Activated T-cell treated with anti-CD3 and anti-CD28 coated beads for 48 hours (primary cell): ENCODE measurements at places on chromosomes 3 and 15.

DNA sequence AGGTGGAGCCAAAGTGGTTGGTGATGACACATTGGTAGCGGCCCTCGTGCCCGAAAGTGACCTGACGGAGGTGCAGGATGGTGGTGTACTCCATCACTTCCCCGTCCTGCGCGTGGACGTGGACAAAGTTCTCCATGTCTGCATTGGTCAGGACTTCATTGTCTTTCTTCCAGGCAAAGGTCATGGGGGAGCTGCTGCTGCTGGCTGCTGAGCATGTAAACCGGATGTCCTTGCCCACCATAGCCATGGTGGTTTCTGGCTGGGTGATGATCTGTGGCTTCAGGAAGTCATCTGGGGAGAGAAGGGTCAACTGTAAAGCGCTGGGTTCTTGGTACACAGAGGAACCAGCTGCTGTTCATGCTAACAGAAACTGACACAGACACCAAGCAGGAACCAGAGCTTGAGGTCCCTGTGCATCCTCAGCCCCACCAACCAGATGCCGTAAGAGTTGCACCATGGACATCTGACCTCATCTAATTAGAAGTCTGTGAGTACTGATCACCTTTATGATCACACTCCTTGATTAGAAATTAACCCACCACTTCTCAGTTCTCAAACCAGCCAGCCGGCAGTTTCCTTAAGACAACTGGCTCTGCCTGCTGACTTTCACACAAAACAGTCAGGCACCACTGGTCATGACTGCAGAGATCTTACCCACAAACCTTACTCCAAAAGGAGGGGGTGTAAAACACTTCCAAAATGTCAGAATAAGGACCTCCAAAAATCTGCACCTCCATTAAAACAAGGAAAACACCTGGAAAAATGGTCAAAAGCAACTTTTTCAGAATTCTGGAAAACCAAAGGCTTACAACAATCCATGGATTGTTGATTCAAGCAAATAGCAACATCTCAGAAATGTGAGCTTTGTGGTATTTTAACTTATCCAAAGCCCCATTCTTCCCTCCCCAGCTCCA lies 114.6 kb downstream of the LRIG1 start:
- no peak for DNase-seq

DNA sequence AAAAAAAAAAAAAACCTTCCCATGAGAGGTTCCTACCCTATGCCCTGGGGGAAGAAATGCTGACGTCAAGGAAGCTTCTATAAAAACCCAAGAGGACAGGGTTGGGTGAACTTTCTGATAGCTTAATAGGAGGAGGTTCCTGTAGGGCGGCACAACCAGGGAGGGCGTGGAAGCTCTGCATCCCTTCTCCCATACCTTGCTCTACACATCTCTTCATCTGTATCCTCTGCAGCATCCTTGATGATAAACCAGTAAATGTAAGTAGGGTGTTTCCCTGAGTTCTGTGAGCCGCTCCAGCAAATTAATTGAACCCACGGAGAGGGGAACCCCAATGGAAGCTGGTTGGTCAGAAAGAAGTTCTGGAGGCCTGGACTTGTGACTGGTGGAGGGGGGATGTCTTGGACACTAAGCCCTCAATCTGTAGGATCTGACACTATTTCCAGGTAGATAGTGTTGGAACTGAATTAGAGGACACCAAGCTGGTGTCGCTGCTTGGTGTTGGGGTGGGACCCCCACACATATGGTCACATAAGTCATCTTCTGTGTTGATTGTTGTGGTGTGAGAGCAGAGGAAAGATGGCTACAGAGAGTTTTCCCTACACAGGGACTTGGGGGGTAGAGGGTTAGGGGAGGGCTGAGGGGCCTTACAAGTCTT lies 91.5 kb downstream of the ST6GAL1 start:
- no peak for DNase-seq

GRCh38 chr3:125069968-125070745 lies 14.4 kb upstream of the HEG1 start:
- DNase-seq = no peak

- DNase-seq = no peak
Measured at GRCh38 chr3:73206030-73206429, 144.6 kb downstream of the EBLN2 start.

DNA sequence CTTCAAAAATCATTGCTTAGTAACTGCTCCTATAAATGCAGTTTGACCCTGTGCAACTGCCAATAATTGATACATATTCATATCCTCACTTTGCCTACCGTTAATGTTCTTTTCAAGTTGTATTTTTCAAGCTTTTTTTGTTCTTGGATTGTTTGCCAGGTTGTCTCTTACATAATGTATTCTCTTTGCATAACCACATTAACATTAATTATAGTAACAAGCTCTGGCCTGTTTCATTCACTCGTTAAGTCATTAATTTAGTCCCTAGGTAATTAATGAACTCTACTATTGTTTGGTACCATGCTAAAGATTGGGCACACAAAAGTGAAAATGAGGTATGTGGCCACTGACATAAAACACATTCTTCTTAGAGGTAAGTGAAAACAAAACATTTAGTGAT lies 1338.8 kb downstream of the NSUN3 start:
- DNase-seq = no peak

DNA sequence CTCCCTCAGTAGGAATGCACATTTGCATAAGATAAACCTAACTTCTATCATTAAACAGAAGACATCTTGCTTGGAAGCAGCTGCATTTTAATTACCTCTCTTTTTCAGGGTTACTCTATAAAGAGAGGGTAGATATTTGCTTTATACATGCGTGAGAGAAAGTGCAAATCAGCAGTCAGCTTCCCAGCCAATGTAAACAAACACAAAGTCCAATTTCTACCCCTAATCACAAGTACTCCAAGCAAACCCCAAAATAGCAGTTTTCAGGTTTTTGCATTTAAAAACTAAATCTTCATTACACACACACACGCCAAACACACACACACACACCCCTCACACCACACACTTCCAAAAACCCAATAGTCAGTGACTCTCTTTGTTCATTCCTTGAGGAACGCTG lies 303.9 kb upstream of the ALCAM start:
- DNase-seq = no peak

DNA sequence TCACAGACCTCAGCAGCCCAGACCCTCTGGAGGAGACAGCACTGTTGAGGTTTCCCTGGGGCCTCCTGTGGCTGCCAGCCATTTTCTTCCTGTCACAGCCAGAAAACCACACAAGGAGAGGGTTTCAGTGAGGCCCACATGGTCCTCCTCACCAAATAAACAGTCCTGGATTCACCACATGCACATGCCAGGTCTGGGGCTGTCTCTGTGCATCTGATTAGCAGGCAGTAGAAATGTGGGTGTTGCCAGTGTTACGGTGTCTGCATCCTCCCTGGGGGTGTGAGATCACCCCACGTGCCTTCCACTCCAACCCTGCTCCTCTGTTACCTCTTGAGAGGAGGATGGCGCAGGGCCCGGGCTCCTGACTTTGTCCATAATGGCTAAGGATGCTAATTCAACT lies 140.4 kb downstream of the CHDH start:
- DNase-seq = no peak

GRCh38 chr15:39828374-39828931 lies 45.8 kb upstream of the FSIP1 start:
- DNase-seq = no peak

GRCh38 chr15:76185716-76186115 lies 125.6 kb downstream of the ETFA start:
- no peak for DNase-seq

DNA sequence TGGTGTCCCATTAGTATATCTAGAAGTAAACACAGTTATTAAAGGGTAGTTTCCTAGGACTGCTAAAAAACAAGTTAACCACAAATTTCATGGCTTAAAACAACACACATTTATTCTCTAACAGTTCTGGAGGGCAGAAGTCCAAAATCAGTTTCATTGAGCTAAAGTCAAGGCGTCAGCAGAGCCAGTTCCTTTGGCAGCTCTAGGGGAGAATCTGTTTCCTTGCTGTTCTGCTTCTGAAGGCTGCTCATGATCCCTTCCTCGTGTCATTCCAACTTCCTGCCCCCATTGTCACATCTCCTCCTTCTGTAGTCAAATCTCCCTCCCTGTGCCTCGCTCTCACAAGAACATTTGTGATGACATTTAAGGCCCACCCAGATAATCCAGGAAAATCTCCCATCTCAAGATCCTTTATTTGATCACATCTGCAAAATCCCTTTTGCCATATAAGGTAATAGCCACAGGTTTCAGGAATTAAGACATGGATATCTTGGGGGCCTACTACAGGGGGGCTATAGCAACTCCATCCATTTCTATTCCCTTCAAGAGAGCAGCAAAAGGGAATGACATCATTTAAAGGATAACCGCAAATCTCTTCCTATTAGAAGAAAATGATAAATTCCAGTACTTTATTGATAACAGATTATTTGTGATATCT lies 50.1 kb downstream of the GPR176 start:
- no peak for DNase-seq

GRCh38 chr15:31504462-31504839 lies 177.8 kb downstream of the KLF13 start:
- DNase-seq = no peak

GRCh38 chr3:196121066-196121465 lies 39.2 kb upstream of the TFRC start:
- no peak for DNase-seq

GRCh38 chr3:180325958-180326357 lies 276.0 kb upstream of the TTC14 start:
- DNase-seq = no peak

GRCh38 chr3:8764528-8764927 lies 4.9 kb downstream of the OXTR start:
- no peak for DNase-seq

DNA sequence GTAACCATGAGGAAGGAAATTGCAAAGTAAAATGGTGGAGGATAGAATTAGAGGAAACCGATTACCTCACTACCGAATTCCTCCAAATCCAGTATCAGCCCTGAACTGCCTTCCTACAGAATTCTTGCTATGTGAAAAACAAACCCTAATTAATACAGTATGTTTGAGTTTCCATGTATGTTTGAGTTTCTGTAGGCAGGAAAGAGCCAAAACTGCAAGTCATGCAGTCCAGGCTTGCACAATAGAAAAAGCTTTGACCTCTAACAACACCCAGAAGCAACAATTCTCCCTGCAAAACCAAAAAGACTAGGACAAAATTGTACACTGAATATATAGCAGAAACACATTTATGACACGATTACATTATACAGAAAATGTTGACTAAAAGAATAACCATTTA lies 614.8 kb downstream of the DIPK2A start:
- no peak for DNase-seq

GRCh38 chr15:68148039-68148438 lies 57.1 kb downstream of the CALML4 start:
- DNase-seq = no peak

- no peak for DNase-seq
Measured at GRCh38 chr3:139182143-139182542, 137.5 kb upstream of the PRR23C start.

DNA sequence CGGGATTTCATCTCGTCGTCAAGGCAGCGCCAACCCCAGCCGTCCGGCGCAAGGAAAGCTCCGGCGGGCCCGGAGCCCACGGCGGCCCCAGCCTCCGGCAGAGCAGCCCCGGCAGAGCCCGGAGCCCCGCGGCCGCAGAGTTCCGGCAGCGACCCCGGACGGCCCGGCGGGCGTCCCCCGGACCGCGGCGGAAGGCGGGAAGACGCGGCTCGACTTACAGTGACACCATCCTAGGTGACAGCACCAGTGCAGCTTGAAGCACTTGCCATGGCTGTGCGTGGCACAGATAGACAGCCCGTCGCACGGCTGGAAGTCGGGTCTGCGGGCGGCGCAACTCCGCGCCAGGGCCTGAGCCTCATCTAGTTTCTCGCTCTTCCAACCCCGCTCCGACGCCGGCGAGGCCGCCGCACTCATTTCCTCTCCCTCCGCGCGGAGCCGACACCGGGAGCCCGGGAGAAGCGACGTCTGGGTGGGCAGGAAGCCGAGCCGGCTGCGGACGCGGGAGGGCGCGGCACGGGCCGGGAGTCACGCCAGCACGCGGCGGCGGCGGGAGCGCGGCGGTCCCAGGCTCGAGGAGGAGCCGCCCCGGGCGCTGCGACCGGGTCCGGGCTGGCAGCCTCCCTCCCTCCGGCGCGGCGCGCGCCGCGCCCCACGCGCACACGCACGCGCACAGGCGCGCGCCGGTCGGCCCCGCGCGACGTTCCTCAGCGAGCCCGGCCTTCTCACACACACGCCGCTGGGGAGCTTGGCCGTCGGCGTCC lies at the start of gene C3orf70:
TSS of gene C3orf70 (minus strand) at position 651 of the 761 bp plus-strand sequence. CDS start at position 414, 237 bp downstream.
- DNase-seq = peak; percentile 14
